ENCODE measurements at places on chromosomes 16 and 17.

GRCh38 chr16:11073407-11073999 lies 129.1 kb downstream of the CLEC16A start:
- DNase-seq, result no peak

- DNase-seq, result no peak
These were observed 215.1 kb downstream of the KATNIP start for GRCh38 chr16:27764869-27765675.

- peak; percentile 80 for DNase-seq
These were observed 6.8 kb upstream of the TBC1D3B start for GRCh38 chr17:36183001-36183971.

GRCh38 chr17:28716740-28717577 lies 709 bp downstream of the RAB34 start:
- peak; percentile 49 for DNase-seq

DNA sequence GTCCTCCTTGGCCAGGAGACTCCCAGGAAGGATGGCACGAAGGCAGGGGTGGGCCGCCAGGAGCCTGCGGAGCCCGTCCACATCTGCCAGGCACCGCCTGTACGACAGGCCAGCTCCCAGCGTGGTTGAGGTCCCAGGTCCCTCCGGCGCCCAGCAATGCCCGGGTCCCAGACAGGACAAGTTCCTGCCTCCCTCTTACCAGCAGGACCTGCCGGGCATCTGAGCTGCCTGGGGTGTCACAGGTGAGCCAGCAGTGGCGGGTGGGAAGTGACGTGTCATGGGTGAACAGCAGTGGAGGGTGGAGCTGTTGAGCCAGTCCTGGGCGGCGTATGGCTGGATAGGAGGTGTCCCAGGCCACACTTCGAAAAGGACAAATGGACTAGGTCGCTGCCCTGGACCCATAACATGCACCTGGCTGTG lies 15.7 kb upstream of the BAHCC1 start:
- no peak for DNase-seq

DNA sequence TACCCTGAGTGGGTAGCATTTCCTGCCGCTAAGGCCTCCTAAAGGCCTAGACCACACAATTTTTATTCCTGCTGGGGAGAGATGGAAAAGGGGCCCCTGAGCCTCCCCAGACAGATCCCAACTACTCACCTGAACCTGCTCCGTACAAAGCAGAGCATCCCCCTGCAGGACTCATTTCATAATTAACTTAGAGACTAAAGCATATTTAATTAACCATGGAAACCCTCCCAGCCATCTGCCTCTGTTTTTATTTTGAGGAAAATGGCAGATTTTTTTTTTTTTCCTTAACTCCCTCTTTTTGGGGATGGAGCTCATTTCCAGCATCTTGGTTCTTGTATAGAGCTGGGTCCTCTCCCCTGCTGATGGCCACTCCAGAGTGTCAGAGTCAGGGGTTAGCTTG lies 96.5 kb upstream of the CRHR1 start:
- no peak for DNase-seq

DNA sequence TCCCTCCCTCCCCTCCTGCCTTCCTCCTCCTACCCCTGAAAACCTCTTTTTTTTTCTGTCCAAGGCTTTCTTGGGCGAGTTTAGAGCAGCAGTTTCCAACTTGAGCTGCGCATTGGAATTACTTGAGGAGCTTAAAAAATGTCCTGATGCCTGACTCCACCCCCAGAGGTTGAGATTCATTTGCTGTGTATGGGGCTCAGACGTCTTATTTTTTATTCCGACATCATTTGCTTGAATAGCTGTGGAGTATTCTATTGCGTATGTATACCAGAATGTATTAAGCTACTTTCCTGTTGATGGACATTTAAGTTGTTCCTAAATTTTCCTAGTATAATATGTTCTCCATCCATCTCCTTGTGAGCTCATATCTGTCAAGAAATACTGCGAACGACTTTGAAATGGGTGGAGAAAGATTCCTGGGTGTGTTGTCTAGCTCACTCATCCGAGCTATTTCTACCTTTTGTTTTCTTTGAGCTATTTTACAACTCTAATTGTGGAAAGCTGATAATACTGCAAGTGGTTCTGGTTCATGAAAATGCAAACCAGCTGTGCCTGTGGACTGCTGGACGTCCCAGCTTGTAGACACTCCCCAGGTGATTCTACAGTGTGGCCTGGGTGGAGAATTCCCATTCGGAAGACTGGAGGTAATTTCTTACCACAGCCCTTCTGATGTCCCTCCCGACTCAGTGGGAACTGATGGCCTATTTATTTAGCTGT lies 40.5 kb downstream of the CMIP start:
- no peak for DNase-seq

DNA sequence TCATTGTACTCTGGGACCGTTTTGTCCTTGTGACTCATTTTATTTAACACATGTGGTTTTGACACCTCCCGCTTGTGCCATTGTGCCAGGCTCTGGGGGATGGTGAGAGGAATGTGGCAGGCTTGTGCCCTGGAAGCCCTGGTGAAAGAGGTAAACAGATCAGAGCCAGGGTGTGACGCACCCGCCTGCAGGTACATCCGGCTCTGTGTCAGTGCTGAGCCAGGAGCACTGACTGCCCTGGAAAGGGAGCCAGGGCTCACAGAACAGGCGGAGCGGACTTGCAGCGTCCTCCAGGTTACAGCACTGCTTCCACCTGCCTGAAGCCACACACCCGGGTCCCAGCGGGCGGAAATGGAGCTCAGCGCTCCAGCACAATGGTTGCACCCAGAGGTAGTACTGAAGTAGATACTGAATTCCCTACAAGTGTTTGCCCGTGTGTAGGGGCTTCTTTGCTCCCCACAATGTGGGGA lies 30.6 kb downstream of the CDRT15 start:
- no peak for DNase-seq
